ENCODE measurements at places on chromosomes 5 and 9. TPM values are rescaled to one million over a fixed set of nuclear protein-coding genes. Genes with fewer than 3 reads are reported as not detected.

The SETX gene
- 31.5 TPM for polyA plus RNA-seq

The GLRA1 gene
- not detected for polyA plus RNA-seq

The RNF38 gene
- 18.0 TPM for polyA plus RNA-seq

The SPINK4 gene
- polyA plus RNA-seq, result not detected

The JAK2 gene
- 9.2 TPM for polyA plus RNA-seq

The TSSK1B gene
- polyA plus RNA-seq, result not detected

The CDKN2AIPNL gene
- 16.7 TPM for polyA plus RNA-seq

The LRRC19 gene
- not detected for polyA plus RNA-seq

The SLC1A1 gene
- polyA plus RNA-seq, result 0.45 TPM

All from AG04450 (cell line).